ENCODE measurements at places on chromosomes 16 and 17. TPM values are rescaled to one million over a fixed set of nuclear protein-coding genes. Genes with fewer than 3 reads are reported as not detected.

FBXW10B gene
- total RNA-seq, result 0.19 TPM

CMTM2 gene
- total RNA-seq, result 0.25 TPM

SHISA6 gene
- 1.0 TPM for total RNA-seq

MEFV gene
- total RNA-seq, result 4.1 TPM

IL34 gene
- 7.4 TPM for total RNA-seq

HOXB1 gene
- total RNA-seq, result not detected

MYO15B gene
- 286 TPM for total RNA-seq

SPATA32 gene
- total RNA-seq, result not detected

ACE gene
- total RNA-seq, result 4.3 TPM

ARHGDIG gene
- 0.88 TPM for total RNA-seq

MFAP4 gene
- 51.1 TPM for total RNA-seq

STAC2 gene
- total RNA-seq, result 15.3 TPM

LRRC37A gene
- 3.1 TPM for total RNA-seq

SDR42E2 gene
- not detected for total RNA-seq

HEATR9 gene
- 0.16 TPM for total RNA-seq

QPRT gene
- 13.9 TPM for total RNA-seq

ABCC11 gene
- total RNA-seq, result not detected
